Astrocyte of the hippocampus (primary cell): ENCODE measurements at places on chromosomes 5 and 9.

GRCh38 chr9:109417054-109417453 is 81.1 kb downstream of the PTPN3 start:
- DNase-seq: peak; percentile 43

DNA sequence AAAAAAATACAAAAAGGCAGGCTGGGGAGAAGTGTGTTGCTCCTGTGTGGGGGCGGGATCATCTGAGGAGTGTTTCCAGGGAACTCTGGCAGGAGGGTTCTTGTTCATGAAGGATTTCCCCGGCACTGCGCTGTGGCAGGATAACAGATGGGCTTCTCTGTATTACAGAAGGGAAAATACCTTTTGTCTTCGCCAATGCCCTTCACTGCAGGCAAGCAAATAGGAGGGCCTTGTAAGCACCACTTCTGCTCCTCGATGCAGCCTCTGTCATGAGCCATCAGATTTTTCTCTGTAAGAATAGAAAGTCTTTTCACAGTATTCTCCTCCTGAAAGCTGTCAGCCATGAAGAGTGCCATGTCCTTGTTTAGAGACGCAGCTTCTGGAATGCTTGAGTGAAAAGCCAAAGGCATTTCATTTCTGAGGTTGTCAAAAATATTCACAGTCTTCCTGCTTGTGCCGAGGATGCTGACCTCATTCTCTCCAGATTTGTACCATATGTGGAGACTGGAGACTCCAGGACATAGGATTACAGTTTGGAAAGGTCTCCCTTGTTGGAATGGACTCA is 294.0 kb downstream of the YTHDC2 start:
- DNase-seq: peak; percentile 30

DNA sequence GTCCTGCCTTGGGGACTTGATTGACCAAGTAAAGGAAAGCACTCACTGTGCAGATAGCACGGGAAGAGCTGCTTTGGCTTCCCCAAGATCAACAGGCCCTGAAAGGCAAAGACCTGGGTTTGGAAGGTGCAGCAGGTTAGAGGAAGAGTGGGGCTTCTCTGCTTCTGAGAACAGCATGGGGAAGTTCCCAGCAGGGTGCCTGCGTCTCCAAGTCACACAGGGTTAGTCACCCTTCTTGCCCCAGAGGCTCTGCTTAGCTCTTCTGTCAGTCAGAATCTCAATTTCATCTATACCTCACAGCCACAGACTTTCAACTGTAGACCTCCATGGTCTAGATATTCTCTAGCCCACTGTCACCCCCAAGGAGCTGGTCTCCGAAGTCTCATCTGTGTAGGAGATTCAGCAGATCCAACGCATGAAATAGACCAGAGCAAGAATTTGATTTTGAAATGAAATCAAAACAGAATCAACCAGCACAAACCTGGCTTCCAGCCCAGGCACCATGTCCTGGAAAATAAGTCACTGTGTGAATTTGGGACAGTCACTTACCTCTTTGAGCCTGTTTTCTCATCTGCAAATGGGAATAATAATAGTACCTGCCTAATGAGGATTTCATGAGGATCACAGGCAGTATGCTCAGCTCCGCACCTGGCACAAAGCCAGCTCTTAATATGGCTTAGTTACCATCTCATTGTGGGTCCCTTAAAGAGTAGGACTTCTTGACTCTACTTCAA is 64.0 kb downstream of the SFXN1 start:
- no peak for DNase-seq

DNA sequence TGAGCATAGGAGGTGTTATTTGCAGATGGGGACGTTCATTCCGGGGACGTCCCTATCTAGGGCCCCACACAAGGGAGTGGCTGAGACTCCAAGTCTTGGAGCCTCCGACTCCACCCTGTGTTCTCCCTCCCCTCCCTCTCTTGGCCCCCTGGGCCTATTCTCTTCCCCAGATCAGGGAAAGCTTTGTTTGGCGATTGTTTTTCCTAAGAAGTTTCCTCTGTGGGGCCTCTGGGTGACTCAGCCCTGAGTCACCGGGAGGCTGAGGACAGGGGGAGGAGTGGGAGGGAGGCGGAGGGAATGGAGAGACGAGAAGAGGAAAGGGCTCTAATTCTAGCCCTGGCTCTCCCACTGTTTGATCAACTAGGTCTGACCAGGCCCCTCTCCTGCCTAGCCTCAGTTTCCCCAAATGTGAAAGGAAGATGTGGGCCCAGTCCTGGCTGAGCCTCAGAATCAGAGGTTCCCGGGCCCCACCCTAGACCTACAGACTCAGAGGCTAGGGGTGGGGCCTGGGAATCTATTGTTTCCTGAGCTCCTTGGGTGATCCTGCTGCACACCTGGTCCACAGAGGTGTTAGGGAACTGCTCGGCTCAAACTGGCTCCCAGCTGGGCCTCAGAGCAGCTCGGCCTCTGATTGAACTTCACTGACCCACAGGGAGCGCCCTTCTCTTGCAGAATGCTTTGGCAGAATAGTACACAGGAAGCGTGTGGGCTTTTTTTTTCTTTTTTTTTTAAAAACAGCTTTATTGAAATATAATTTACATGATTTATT is 19.2 kb downstream of the GSN start:
- DNase-seq: peak; percentile 98

- DNase-seq: peak; percentile 46
Observed at GRCh38 chr9:75390951-75391350, 302.6 kb downstream of the OSTF1 start.

DNA sequence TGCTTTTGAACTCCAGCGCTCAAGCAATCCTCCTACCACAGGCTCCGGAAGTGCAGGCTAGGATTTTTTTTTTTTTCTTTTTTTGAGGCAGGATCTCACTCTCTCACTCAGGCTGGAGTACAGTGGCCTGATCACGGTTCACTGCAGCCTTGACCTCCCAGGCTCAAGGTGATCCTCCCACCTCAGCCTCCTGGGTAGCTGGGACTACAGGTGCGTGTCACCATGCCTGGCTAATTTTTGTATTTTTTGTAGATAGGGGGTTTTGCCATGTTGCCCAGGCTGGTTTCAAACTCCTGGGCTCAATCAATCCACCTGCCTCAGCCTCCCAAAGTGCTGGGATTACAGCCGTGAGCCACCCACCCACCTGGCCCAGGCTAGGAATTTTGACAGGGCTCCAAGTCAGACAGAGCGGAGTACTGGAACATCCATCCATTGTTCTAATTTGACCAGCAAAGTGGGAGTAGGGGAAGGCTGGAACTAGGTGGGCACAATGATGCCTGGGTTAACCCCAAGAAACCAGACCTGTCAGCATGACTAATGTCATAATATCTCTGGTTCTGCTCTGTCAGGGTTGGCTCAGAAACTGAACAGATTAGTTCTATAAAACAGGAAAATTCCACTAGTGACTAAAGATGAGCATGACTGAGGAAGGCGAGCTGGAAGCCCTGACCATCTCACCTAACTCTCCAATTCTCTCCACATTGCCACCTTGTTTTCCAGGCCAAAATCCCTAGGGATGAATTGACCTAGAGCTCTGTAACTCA is 9.2 kb downstream of the ZBTB5 start:
- DNase-seq: no peak

- no peak for DNase-seq
Observed at GRCh38 chr9:108837530-108837929, 18.3 kb downstream of the ACTL7B start.

DNA sequence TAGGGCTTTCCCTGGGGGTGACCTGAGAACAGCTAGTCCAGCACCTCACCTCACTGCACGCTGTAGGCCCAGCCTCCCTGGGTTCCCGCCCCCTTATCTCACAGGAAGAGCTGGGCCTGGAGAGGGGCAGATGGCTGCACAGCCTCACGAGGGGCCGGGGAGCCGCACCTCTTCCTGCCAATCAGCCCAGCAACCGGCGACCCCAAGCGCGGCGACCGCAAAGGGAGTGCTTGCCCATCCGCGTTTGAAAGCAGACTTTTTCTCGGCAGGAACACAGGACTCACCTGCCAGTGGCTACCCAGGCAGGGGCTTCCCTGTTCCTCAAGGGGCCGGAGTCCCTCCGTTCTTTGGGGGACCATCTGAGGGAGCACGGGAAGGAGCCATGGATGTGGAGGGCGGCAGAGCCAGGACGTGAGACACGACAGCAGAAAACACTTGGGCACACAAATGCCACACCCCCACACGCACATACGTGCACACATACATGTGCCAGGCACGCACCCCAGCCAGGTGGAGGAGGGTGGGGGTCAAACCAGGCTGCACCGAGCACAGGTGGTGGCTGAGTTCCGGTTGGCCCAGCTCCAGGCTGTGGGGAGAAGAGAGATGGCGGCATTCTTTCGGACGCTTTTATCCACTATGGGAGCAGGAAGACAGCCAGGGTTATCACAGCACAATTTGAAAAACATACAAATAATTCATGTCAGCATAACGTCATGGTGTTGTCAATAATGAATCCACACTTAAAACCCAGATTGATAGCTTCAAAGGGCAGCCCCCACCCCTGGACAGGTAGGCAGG is 11.3 kb downstream of the TMEM250 start:
- DNase-seq: no peak

DNA sequence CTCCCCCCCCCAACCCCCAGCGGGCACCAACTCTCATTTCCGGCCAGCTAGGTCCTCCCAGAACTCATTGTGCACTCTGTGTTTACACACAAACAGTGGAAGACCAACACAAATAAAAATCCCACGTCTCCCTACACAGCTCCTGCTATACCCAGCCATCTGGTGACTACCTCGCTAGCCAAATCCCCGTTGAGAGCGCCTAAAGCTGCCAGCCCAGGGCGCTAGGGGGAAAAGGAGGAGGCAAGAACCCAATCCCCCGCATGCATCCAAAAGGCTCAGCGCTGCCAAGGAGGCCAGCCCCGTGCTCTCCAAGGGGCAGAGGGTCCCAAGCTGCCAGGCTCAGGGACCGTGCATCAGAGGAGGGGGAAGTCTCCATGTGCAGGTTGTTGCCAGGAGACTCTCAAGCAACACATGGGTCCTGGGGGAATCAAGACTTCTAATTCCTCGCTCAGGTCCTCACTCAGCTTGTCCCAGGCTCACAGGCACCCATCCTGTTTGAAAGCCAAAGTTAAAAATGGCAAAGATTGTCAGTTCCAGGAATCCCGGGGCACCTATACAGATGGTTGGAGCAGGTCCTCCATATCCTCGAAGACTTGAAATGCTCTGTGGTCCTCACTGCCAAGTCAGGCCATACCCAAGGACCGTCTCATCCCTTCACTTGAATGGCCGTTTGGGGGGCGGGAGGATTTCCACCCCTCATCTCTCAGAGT is 2.7 kb downstream of the ASTN2 start:
- no peak for DNase-seq

GRCh38 chr5:93874491-93874890 is 133.1 kb upstream of the POU5F2 start:
- DNase-seq: no peak

- no peak for DNase-seq
Observed at GRCh38 chr9:107226421-107226820, 56.7 kb upstream of the RAD23B start.

GRCh38 chr5:34674187-34674586 is 18.1 kb downstream of the RAI14 start:
- peak; percentile 83 for DNase-seq

DNA sequence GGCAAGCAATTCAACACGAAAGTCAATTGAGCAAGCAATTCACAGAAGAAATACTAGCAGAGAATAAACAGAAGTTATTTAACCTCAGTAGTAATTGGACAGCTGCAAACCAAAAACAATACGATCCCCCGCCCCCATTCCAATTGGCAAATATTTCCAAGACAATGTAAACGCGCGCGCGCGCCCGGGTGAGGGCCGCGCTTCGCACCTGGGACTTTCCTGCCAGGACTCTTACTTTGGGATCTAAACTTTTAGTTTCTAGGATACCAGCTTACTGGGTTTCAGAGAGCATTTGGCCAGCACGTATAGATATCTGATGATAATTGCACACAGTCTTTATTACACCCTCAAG is 8.6 kb downstream of the RUFY1 start:
- DNase-seq: peak; percentile 53

GRCh38 chr9:131299961-131300347 is 10.4 kb downstream of the PLPP7 start:
- DNase-seq: no peak

GRCh38 chr5:155211764-155212163 is 198.2 kb downstream of the KIF4B start:
- DNase-seq: no peak

- no peak for DNase-seq
Observed at GRCh38 chr9:113611461-113612215, 148.1 kb downstream of the RGS3 start.

- DNase-seq: no peak
Observed at GRCh38 chr5:161212123-161212712, 334.3 kb downstream of the GABRB2 start.

GRCh38 chr9:89281106-89281505 is 29.9 kb upstream of the CKS2 start:
- no peak for DNase-seq

GRCh38 chr5:111695991-111696390 is 61.0 kb downstream of the NREP start:
- no peak for DNase-seq

DNA sequence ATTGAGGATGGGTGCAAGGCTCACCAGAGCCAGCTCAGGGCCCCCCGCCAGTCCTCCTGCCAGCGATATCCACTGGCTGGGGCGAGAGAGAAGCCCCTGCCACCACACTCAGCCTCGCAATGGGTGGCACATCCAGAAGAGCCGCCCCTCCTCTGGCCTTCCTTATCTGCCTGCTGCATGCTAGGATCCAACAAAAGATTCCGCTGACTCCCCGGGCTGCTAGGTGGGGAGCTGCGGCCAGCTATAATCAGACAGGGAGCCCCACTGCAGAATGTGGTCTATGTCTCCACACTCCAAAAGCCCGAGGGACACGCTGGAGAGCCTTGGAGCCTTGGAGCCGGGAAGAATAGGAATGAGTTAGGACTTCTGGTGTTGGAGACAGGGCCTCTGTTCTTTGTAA is 32.8 kb downstream of the COL23A1 start:
- no peak for DNase-seq

DNA sequence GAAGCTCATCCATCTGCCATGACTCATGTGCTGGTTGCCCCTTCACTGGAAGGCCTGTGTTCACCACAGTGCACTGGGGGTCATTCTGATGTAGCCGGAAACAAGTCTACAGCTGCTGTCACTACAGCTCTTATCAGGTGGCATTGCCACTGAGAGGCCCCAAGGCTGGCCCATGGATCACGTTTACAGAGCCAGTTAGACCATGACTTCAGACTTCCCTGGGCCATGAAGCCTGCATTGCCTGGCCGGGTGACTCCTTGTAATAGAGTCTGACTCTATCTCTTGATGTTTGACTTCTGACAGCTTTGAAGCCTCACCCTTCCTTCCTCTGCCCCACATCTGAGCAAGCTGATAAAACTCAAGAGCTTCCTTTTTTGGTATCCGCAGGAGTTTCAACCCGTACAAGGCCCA is 473.5 kb upstream of the DAP start:
- DNase-seq: no peak
